Activated naive CD8-positive, alpha-beta T cell treated with anti-CD3 and anti-CD28 coated beads for 36 hours (primary cell): ENCODE measurements at places on chromosomes 5 and 9. TPM values are rescaled to one million over a fixed set of nuclear protein-coding genes. Genes with fewer than 3 reads are reported as not detected.

The PHF24 gene
- total RNA-seq, result 0.23 TPM

The C5orf46 gene
- total RNA-seq, result not detected

The RAB3C gene
- total RNA-seq, result not detected

The ZDHHC11 gene
- total RNA-seq, result 4.5 TPM

The TGFBI gene
- total RNA-seq, result not detected

The LCN1 gene
- total RNA-seq, result not detected

The CDKN2B-AS1 gene
- total RNA-seq, result not detected

The SAXO1 gene
- not detected for total RNA-seq

The FAM163B gene
- total RNA-seq, result not detected

The POU5F2 gene
- total RNA-seq, result 0.22 TPM

The COL27A1 gene
- 12.2 TPM for total RNA-seq

The RASEF gene
- total RNA-seq, result not detected

The PCDHGB1 gene
- total RNA-seq, result not detected

The WDR55 gene
- 37.5 TPM for total RNA-seq

The PCDHB14 gene
- not detected for total RNA-seq

The WDR38 gene
- total RNA-seq, result not detected

The IQGAP2 gene
- total RNA-seq, result 30.6 TPM

The C1QTNF3 gene
- total RNA-seq, result 1.5 TPM

The SOX30 gene
- not detected for total RNA-seq

The KIF27 gene
- total RNA-seq, result 1.9 TPM

The DPYSL3 gene
- total RNA-seq, result 0.41 TPM

The C9 gene
- not detected for total RNA-seq

The ELOVL7 gene
- 0.32 TPM for total RNA-seq

The SLC6A18 gene
- total RNA-seq, result not detected

The KIF4B gene
- not detected for total RNA-seq

The ADAMTS12 gene
- total RNA-seq, result not detected

The PCDHAC2 gene
- not detected for total RNA-seq

The F2RL2 gene
- not detected for total RNA-seq

The FOXE1 gene
- not detected for total RNA-seq

The ALG2 gene
- 27.3 TPM for total RNA-seq

The NR5A1 gene
- not detected for total RNA-seq

The TPPP gene
- not detected for total RNA-seq

The CMYA5 gene
- 0.29 TPM for total RNA-seq

The PCDHGA7 gene
- not detected for total RNA-seq

The NMUR2 gene
- not detected for total RNA-seq

The UBLCP1 gene
- total RNA-seq, result 40.4 TPM

The BAAT gene
- total RNA-seq, result 0.10 TPM

The NPR3 gene
- total RNA-seq, result not detected

The FAM200C gene
- total RNA-seq, result 0.68 TPM

The CD180 gene
- 0.04 TPM for total RNA-seq

The PDLIM7 gene
- 38.5 TPM for total RNA-seq

The ATP6V0E1 gene
- total RNA-seq, result 121 TPM

The SLC45A2 gene
- not detected for total RNA-seq

The TEK gene
- total RNA-seq, result not detected

The TRAPPC13 gene
- total RNA-seq, result 24.3 TPM

The TAF11L5 gene
- not detected for total RNA-seq

The SWI5 gene
- total RNA-seq, result 16.9 TPM

The PCDHB9 gene
- total RNA-seq, result not detected

The HTR1A gene
- total RNA-seq, result not detected

The SPATA31E1 gene
- not detected for total RNA-seq

The TMEM252 gene
- total RNA-seq, result not detected

The ZFP37 gene
- total RNA-seq, result 1.7 TPM

The ARAP3 gene
- 5.7 TPM for total RNA-seq

The LEAP2 gene
- total RNA-seq, result 1.8 TPM

The IRX1 gene
- total RNA-seq, result not detected
